AG08396 (cell line): ENCODE measurements at places on chromosomes 16 and 17.

DNA sequence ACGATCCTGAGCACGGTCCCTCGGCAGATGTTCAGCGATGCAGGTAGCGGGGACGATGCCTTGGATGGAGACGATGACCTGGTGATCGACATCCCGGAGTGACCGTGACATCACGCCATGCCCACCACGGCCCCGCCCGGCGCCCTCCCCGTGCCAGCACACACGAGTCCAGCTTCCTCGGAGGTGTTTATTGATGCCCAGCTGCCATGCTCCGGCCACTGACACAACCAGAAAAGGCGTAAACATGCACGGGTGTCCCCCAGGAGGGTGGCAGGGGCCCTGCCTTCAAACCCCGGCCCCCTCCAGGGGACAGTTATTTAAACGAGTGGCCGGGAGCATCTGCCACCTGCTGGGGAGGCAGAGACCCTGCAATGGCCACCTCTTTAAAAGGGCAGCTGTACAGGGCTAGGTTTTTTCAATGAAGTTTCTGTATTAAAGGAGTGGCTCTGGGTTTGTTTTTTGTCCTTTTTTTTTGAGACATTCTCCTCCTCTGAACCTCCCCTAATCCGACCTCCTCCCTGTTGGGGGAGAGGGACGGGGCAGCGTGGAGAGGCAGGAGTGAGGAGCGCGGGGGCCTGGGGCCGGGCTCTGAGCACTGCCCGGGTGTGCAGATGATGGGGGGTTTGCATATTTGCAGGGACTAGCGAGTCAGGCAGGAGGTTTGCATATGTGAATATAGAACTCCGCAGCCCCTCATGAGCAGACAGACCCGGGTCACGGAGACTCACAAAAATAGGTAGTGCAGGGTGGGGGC lies 5.3 kb downstream of the DOC2A start:
- peak; percentile 87 for DNase-seq

DNA sequence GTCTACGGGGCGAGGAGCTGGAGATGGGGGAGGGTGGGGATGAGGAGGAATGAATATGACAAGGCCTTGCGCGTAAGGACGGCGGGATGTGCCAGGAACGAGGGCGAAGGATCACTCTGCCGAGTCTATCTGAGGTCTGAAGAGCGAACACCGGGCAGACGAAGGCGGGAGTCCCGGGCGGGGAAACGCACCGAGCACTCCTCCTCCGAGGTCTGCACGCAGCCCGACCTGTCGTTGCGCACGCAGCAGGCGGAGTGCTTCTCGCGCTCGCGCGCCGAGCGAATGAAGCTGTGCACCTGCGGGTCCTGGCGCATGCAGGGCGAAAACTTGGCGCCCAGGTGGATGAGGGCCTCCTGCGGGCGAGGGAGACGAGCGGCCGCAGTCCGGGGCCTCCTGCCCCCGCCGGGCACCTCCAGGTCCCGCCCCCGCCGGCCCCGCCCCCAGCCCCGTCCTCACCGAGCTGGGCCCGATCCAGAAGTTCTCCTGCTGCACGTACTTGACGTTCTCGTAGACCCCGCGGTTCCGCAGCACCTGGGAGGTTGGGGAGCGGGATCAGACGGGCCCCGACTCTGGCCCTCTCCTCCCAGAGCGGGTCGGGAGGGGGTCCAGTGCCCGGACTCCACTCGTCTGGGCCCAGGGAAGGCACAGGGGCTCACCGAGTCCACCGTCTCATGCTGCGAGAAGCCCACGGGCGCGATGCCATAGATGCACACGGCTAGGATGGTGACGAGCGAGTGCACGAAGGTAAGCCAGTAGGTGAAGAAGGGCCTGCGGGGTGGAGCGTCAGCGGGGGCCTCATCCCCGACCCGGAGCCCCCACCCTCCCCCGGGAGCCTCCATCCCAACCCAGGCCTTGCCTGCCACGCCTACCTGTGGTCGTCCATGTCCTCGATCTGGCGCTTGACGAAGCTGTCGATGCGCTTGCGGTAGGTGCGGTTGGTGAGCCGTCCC lies 7.6 kb downstream of the SNRNP25 start:
- DNase-seq: no peak

GRCh38 chr17:82804442-82805191 lies 35.2 kb downstream of the ZNF750 start:
- peak; percentile 78 for DNase-seq

DNA sequence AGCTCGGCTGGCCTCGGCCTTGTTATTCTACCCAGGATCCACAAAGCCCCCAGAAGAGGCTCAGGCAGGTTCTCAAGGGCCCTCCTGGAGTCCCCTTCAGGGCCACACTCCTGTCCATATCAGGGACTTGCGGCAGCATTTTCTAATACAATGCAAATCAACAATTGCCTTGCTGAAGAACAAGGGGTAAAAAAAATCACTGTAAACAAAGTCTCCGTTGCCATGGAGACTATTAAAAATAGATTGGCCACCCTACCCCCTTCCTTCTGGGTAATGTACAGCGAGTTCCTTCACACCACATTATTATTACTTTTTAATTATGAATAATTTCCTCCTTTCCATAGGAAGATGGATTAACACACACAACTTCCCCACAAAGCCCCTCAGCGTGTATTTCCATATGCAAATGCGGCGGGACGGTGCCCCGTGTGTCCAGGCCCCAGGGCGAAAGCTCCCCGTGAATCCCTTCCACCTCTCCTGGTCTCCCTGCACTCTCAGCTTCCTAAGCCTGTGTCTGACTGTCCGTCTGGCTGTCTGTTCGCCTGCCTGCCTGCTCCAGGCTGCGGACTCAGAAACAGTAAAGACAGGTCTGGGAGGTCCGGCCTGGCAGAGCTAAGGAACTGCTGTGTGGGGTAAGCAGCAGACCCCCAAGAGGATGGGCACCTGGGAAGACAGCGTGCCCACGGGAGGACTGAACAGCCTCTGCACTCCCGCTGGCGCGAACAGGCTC lies 196.6 kb downstream of the RBFOX3 start:
- no peak for DNase-seq

DNA sequence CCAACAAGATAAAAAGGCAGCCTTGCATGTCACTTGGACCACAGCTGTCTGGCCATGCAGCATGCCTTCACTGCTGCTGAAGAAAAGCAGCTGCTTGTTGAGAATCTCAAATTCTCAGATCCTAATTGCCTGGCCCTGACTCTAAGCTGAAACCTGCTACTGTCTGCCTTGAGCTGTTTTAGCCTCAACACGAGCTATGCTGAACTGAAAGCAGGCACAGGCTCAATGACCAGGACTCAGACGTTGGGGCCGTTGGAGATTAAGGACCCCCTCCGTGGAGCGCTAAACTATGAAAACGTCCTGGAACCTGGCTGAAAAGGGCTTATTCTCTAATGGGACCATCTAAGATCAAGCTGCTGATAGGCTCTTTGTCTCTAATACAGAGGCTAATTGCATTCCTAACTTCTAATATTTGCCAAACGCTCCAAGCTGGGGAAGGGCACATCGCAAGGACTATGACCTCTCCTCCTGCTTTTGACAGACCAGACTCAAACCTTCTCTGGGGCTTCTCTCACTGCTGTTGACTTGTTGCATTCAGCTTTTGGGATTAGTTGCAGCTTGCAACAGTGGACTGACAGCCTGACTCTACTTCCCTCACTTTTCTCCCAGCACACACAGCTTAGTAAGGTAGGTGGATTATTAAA lies 4.6 kb upstream of the PLK1 start:
- no peak for DNase-seq

DNA sequence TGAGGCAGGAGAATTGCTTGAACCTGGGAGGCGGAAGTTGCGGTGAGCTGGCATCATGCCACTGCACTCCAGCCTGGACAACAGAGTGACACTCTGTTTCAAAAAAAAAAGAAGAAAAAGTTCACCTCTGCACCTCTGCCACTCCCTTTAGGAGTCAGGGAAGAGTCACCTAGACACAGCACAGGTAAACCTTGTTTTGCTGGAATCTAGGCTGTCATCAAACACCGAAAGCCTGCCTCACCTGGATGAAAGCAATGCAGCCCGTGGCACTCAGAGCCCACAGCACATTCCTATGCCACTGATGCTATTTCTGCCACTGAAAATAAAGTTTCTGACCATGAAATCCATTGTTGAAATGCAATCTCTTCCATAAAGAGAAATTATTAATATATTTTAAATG lies 22.2 kb downstream of the CFAP52 start:
- DNase-seq: no peak

DNA sequence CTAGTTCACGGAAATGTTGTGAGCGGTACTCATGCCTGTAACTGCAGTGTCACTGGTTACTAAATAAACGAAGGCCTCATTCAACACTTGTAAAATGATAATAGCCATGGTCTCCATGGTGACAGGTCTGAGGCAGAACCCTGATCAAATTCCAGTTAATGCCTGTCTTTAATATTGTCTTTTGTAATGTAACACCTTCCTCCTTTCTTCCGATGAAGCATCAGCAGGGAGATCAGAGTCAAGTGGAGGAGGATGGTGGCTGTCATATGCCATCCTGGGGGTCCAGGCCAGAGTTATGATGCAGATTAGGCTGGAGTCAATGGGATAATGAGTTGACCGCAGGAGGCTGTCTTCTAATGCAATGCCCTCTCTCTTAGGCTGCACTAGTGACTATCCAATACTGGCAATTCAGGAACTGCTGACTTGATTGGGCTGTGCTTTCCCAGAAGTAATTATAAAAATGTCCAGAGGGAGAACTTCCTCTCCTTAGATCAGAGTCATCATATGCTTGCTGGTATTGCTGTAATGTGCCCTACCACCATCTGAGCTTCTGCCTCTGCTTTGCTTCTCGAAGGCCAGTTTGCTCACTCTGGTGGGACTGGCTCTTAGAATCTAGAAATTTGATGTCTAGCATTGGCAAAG lies 419.1 kb downstream of the CA10 start:
- no peak for DNase-seq

DNA sequence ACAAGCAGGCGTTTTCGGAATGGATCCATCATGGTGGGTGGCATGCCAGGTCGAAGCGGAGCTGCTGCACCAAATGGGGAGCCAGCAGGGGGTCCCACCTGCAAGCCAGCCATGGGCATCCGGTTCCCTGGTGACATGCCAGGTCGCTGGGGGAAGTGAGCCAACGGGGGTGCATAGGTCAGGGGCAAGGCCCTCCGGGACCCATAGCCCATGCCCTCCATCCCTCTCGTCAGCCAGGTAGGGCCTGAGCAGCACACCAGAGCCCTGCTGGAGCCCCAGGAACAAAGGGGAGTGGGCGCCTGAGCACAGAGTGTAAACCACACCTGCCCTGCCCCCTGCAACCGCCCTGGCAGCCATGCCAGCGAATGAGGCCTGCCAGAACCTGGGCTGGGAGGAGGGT lies 5.0 kb downstream of the SMARCD2 start:
- DNase-seq: no peak

- DNase-seq: no peak
Observed at GRCh38 chr17:17295141-17295540, 8.0 kb upstream of the NT5M start.

DNA sequence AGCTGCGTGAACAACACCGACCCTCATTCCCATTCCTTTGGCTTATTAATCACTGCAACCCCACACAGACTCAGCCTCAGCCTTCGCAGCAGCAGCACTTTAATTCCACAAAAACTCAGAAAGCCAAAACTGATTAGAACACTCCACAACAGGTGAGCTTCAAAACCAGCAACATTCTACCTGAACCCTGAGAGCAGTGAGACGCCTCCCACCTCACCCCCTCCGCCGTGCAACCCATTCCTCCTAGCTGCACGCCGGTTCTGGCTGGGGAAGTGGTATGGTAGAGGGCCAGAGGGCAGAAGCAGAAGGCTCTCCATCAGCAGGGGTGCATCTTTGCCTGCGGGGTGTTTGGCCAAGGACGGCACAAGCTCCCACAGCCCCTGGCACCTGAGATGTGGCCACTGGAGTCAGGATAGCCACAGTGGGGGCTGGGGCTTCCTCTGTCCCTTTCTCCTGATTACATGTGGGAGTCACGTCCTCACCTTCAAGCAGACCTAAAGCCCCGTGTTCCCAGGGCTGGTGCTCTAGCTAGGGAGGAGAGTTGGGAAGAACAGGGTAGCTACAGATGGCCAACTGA lies 1.6 kb downstream of the BORCS6 start:
- no peak for DNase-seq

DNA sequence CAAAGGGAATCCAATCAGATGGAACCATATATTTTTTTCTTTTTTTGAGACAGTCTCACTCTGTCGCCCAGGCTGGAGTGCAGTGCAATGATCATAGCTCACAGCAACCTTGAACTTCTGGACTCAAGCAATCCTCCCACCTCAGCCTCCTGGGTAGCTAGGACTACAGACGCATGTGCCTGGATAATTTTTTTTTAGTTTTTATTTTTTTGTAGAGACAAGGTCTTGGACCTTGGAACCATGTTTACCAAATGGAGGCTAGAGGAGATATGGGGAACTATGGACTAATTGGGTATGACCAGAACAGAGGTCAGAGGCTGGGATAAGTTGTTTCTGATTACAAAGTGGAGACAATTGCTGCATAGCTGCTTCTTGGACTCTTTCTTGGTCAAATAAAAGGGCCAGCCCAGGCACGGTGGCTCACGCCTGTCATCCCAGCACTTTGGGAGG lies 41.2 kb upstream of the ADCY9 start:
- no peak for DNase-seq

DNA sequence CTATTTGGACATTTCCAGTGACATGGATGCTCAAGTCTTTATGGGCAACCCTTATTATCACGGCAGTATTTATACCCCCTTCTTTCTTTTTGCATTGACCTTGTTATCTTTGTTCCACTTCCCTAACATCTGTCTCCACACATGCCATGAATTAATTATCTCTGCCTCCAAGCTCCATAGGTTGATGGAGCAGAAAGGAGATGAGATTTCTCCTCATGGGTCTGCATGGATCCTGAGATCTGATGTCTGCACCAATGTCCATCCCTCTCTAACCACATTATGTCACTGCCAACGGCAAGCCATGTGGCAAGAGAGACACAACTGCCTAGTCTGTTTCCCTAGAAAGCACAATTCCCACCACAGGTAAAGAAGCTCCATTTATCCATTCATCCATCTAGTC lies 416.8 kb upstream of the ASIC2 start:
- no peak for DNase-seq

GRCh38 chr16:46974352-46974751 lies 878 bp upstream of the DNAJA2 start:
- peak; percentile 12 for DNase-seq

DNA sequence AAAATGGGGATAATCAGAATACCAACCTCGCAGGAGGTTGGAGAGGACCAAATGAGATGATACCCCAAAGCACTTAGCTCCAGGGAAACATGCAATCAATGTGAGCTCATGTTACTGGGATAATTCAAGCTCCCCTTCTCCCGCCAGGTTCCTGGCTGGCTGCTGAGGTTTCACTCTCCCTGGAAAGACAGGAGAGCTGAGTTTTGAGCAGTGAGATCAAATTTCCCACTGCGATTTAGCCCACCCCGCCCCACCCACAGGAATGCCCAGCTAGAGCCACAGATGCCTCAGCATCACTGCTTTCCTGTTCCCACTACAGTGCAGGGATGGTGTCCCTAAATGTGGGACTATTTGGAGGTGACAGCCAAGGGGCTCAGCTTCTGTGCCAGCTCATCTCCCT lies 56.7 kb downstream of the ZNF423 start:
- no peak for DNase-seq
